Activated naive CD8-positive, alpha-beta T cell treated with anti-CD3 and anti-CD28 coated beads for 36 hours (primary cell): ENCODE measurements at places on chromosomes 16 and 17. TPM values are rescaled to one million over a fixed set of nuclear protein-coding genes. Genes with fewer than 3 reads are reported as not detected.

The BBS2 gene
- 9.6 TPM for total RNA-seq

The CDH5 gene
- total RNA-seq, result not detected

The CCL7 gene
- total RNA-seq, result not detected

The HOXB7 gene
- 1.4 TPM for total RNA-seq

The BLMH gene
- 86.8 TPM for total RNA-seq

GRCh38 chr17:17358866-17359265 lies 55.7 kb downstream of the NT5M start:
- H3K4me1 ChIP-seq, result peaks cover 7% of the 10 kb centered on the region
- H3K4me3 ChIP-seq, result no peak overlapping the region
- no peaks in the 10 kb centered on the region for H3K27me3 ChIP-seq
- DNase-seq, result no peak
- H3K27ac ChIP-seq, result no peak overlapping the region

GRCh38 chr17:45296833-45297124 lies 20.0 kb downstream of the MAP3K14 start:
- peaks cover 31% of the 10 kb centered on the region for H3K36me3 ChIP-seq
- no peak overlapping the region for H3K4me3 ChIP-seq
- H3K27me3 ChIP-seq, result no peaks in the 10 kb centered on the region
- no peak for DNase-seq
- H3K4me1 ChIP-seq, result peaks cover 73% of the 10 kb centered on the region

GRCh38 chr17:68804777-68805520 lies 150.2 kb downstream of the ABCA8 start:
- H3K27ac ChIP-seq, result no peak overlapping the region
- no peak overlapping the region for H3K4me3 ChIP-seq
- no peaks in the 10 kb centered on the region for H3K4me1 ChIP-seq
- H3K27me3 ChIP-seq, result peaks cover 3% of the 10 kb centered on the region

- no peaks in the 10 kb centered on the region for H3K27me3 ChIP-seq
- DNase-seq, result no peak
- no peak overlapping the region for H3K27ac ChIP-seq
- H3K4me1 ChIP-seq, result peaks cover 3% of the 10 kb centered on the region
- H3K36me3 ChIP-seq, result peaks cover 24% of the 10 kb centered on the region
- no peak overlapping the region for H3K4me3 ChIP-seq
These were observed 54.4 kb upstream of the ICAM2 start for GRCh38 chr17:64074704-64075426.

DNA sequence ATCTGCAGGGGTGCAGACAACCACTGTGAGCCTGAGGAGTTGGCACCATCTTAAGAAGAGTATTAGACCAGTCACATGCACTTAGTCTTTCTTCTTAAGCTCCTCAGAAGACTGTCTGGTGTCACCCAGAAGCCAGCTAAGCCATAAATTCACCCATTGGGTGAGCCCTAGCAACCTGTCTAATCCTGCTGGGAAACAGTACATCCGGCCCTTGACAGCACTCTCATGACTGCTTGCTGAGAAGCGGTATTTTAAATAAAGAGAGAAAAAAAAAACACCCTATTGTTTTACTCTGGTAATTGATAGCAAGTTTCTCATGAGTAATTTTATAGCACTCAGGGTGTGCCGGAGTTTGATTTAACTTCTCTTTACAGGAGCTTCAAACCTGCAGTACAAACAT lies 134.7 kb downstream of the SOX9 start:
- H3K27ac ChIP-seq, result no peak overlapping the region
- no peaks in the 10 kb centered on the region for H3K27me3 ChIP-seq
- H3K36me3 ChIP-seq, result no peaks in the 10 kb centered on the region

DNA sequence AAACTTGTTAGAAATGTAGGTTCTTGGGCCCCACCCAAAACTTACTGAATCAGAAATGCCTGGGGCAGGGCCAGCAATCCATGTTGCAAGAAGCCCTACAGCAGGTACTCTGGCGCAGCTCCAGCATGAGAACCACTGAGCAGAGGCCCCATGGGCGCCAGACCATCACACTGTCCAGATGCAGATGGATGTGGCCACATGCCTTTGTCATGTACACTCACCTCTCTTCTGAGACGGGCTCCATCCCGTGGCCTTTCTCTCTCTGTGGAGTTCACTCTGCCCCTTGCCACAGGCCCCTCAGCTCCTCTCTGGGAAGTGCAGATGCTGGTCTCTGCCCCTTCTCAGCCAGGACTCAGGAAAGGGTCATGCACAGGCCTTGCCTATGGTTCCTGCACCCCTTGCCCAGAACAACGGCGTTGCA lies 2.3 kb upstream of the CCNF start:
- H3K27ac ChIP-seq, result no peak overlapping the region
- no peak overlapping the region for H3K4me3 ChIP-seq
- H3K27me3 ChIP-seq, result no peaks in the 10 kb centered on the region
- peaks cover 15% of the 10 kb centered on the region for H3K36me3 ChIP-seq
- no peak for DNase-seq

DNA sequence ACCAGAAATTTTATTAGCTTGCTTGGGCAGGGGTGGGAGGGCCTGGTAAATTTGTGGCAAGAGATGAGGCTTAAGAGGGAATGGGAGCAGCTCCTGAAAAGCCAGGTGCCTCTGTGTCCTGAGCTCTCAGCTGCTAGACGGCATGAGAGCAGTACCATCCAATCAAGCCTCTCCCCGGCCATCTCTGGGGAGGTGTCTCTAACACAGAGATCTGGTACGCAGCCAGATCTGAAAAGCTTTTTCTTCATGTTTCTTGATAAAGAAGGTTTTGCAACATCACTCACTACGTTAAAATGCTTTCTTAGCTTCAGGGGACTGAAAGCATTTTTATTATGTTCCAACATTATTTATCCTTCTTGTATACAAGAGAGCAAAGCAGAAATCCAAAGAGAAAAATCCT lies 488.2 kb downstream of the RBFOX1 start:
- H3K36me3 ChIP-seq, result no peaks in the 10 kb centered on the region
- H3K27me3 ChIP-seq, result no peaks in the 10 kb centered on the region
- no peaks in the 10 kb centered on the region for H3K4me1 ChIP-seq
- H3K4me3 ChIP-seq, result no peak overlapping the region
- DNase-seq, result no peak

DNA sequence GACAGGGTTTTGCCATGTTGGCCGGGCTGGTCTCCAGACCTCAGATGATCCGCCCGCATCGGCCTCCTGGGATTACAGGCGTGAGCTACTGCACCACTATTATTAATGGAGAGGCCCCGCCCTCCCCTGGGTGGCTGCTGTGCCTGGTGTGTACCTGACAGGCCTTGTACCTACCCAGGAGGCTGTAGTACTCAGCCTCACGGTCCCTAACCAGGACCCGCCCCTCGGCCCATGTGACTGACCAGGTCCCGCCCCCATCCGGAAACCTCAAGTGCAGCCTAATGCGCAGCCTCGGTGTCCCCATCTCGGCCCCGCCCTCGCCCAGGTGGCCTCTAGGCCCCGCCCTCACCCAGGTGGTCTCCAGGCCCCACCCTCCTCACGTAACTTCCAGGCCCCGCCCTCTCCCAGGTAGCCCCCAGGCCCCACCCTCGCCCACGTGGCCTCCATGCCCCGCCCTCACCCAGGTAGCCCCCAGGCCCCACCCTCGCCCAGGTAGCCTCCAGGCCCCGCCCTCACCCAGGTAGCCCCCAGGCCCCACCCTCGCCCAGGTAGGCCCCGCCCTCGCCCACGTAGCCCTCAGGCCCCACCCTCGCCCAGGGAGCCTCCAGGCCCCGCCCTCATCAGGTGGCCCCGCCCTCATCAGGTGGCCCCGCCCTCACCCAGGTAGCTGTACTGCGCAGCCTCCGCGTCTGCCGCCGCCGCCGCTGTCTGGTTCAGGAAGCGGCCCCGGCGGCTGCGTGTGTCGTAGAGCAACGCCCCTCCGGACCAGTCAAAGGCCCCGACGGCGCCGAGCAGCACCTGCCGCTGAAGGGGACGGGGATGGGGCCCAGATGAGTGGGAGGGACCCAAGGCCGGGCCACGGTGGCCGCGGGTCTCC lies 31.0 kb downstream of the HASPIN start:
- H3K27ac ChIP-seq, result no peak overlapping the region
- peak; percentile 78 for DNase-seq
- no peaks in the 10 kb centered on the region for H3K27me3 ChIP-seq

GRCh38 chr17:34584805-34585416 lies 5.5 kb downstream of the TMEM132E start:
- no peak for DNase-seq
- H3K27ac ChIP-seq, result no peak overlapping the region
- H3K36me3 ChIP-seq, result no peaks in the 10 kb centered on the region
- no peak overlapping the region for H3K4me3 ChIP-seq
- H3K4me1 ChIP-seq, result peaks cover 2% of the 10 kb centered on the region

DNA sequence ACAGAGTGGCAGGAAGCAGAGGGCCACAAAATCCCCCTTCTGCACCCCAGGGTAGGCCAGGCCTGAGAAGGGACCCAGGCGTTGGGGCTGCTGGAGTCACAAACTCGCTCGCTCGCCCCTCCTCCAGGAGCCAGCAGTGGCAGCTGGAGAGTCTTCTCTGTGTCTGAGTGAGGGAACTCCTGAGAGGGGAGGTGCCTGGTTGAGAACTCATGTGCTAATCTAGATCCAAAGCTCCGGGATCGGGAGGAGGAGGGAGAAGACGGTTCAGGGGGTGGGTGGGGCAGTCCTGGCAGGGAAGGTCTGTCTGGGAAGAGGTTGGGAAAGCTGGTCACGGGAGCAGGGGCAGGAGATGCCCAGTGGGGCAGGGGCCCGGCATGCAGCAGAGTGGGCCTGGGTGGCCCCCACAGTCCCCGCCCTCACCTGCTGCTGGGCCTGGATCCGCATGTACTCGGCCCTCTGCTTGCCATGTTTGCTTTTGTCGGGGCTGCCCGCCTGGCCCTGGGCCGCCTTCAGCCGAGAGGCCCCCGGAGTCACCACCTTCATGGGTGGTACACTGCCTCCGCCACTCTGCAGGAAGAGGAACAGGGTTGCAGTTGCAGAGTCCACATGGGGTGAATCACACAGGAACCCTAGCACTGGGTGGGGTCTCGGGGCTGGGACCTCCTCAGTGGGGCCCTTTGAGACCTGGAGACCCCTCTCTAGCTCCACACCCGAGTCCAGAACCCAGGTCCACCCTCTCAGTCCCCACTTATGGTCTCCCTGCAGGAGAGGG lies 62.2 kb downstream of the SRCIN1 start:
- H3K27me3 ChIP-seq, result peaks cover 12% of the 10 kb centered on the region
- no peaks in the 10 kb centered on the region for H3K36me3 ChIP-seq
- no peaks in the 10 kb centered on the region for H3K4me1 ChIP-seq
- DNase-seq, result no peak
- H3K4me3 ChIP-seq, result no peak overlapping the region

GRCh38 chr16:63530974-63531373 lies 1494.7 kb upstream of the CDH8 start:
- DNase-seq, result no peak
- H3K27ac ChIP-seq, result no peak overlapping the region
- no peaks in the 10 kb centered on the region for H3K36me3 ChIP-seq
- no peak overlapping the region for H3K4me3 ChIP-seq
- no peaks in the 10 kb centered on the region for H3K4me1 ChIP-seq
- no peaks in the 10 kb centered on the region for H3K27me3 ChIP-seq

DNA sequence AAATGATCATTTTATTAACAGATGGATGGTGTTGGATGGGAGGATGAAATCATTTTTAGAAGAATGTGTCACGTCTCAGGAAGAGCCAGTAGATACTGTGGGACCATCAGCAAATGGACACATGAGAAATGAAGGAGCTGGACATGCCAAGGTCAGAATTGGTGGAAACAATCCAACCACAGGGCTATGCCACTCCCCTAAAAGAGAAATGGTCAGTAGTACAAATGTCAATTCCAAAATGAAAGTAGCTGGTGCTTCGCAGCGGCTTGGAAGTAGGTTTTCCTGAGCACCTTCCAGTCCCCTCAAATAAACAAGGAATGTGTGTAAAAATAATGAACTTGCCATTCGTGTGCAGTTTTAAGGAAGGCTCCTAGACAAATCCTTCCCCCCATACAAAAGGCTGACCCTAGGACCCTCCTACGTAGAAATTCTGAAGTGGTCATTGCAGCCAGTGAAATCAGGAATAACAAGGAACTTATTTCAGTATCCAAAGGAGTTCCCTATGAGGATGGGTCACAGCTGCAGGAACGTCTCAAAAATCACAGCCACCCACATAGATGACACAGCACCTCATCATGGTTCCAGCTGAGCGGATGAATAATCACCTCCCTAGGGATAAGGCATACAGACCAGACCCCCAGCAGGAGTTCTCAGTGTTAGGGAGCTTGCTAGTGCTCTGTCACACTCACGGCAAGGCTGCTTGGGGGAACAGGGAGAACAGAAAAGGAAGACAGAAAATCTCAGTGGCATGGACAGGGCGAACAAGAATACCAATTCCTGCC lies 239.2 kb downstream of the HS3ST3A1 start:
- no peaks in the 10 kb centered on the region for H3K4me1 ChIP-seq
- no peaks in the 10 kb centered on the region for H3K27me3 ChIP-seq
- no peaks in the 10 kb centered on the region for H3K36me3 ChIP-seq

DNA sequence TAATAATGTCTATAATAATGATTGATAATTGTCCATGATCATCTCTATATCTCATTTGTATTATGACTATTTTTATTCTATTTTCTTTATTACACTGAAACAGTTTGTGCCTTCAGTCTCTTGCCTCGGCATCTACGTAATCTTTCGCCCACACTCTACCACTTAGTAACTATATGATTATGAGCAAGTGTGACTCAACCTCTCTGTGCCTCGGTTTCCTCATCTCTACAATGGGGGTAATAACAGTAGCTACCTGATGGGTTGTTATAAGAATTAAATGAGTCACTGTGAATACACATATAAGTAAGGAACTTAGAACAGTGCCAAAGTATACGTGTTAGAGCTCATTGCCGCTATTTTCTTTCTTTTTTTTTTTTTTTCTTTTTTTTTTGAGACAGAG lies 3.7 kb upstream of the SLC16A11 start:
- no peak overlapping the region for H3K4me3 ChIP-seq
- H3K27me3 ChIP-seq, result no peaks in the 10 kb centered on the region
- H3K27ac ChIP-seq, result no peak overlapping the region
- no peaks in the 10 kb centered on the region for H3K36me3 ChIP-seq

- H3K4me3 ChIP-seq, result peak overlapping the region; percentile 92
- H3K27ac ChIP-seq, result no peak overlapping the region
- H3K27me3 ChIP-seq, result no peaks in the 10 kb centered on the region
These were observed 2.5 kb downstream of the FAM83G start for GRCh38 chr17:19001907-19002590.

DNA sequence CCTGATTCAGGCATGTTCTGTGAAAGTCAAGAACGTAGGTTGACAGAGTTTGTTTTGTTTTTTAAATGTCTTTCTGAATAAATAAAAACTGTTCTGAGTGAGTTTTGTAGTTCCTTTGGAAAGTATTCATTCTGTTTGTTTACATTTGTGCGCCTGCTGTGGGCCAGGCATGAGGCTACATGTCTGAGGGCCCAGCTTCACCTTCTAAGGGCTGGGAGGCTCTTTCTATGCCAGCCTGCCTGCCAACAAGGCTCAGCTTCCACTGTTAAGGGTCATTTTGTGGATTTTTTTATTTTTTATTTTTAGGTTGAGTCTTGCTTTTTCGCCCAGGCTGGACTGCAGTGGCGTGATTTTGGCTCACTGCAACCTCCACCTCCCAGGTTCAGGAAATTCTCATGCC lies 6.1 kb downstream of the WWOX start:
- H3K27me3 ChIP-seq, result no peaks in the 10 kb centered on the region
- H3K27ac ChIP-seq, result no peak overlapping the region
- peaks cover 9% of the 10 kb centered on the region for H3K36me3 ChIP-seq
- peaks cover 11% of the 10 kb centered on the region for H3K4me1 ChIP-seq
- no peak overlapping the region for H3K4me3 ChIP-seq

GRCh38 chr16:65111306-65111705 lies 10.6 kb downstream of the CDH11 start:
- H3K27me3 ChIP-seq, result no peaks in the 10 kb centered on the region
- H3K4me1 ChIP-seq, result no peaks in the 10 kb centered on the region
- H3K27ac ChIP-seq, result no peak overlapping the region
- no peak for DNase-seq
